ENCODE measurements at places on chromosomes 1 and 21.
A peak's percentile ranks its signal among the peaks of the same experiment; 100 is the strongest.

- DNase-seq = no peak
These were observed 5.9 kb upstream of the PLEKHG5 start for GRCh38 chr1:6497215-6497866.

GRCh38 chr1:243447347-243447746 is 191.5 kb downstream of the SDCCAG8 start:
- DNase-seq = no peak

GRCh38 chr1:20601129-20601825 is 12.4 kb downstream of the CDA start:
- no peak for DNase-seq

DNA sequence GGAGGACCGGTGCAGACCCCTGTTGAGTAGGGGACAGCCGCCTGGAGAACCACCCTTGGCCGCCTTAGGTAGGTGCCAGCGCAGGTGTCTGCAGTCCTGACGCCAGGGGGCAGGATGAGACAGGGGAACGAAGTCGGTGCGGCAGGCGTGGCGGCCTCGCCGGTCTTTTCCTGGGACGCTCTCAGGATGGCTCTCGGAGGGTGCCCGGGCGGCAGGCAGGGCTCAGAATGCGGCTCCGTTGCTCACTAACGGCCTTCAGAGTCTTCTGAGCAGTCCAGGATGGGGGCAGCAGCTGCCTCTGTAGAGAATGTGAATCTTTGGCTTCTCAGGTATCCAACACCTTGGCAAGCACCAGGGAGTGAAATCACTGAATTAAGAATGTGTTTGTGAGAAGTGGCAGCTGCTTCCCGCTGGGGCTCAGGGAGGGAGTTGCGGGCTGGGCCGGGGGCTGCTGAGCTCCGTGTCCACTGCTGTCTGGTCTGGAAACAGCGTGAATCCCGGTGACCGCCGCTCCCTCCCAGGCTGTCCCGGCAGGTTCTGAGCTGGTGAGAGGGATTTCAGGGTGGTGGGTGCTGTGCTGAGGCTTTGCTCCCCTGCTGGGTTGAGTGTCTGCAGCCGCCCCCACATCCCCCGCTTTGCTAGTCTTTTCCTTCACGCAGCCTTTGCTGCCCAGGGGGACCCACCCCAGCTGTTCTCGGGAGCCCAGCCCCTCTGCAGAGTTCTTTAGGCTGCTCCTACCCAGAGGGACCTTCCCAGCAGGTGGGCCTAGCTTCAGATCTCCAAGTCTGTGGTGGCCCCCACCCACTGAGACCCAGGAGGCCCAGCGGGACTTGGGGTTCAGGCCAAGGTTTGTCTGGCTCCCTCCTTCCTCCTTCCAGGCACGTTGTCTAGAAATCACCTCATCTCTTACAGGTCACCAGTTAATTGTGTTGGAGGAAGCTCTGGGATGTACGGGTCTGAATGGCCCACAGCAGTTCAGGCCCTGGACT is 11.1 kb upstream of the C1orf174 start:
- peak; percentile 26 for DNase-seq

DNA sequence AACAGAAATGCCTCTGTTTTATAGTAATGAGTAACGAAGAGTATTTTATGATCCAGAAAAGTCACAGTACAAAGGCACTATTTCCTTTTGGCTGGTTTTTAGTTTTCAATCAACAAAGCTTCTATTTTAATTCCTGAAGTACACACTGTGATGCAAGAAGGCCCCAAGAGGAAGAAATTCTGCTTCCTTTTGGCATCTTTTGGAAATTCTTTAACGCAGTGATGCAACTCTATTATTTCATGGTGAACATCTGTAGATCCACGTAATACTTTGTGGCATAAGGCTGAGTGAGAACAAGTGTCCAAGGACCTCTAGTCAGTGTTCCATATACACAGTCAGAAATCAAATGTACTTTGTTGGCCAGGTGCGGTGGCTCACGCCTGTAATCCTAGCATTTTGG is 137.5 kb downstream of the TGFB2 start:
- DNase-seq = no peak
